ENCODE measurements at places on chromosomes 3 and 15.

DNA sequence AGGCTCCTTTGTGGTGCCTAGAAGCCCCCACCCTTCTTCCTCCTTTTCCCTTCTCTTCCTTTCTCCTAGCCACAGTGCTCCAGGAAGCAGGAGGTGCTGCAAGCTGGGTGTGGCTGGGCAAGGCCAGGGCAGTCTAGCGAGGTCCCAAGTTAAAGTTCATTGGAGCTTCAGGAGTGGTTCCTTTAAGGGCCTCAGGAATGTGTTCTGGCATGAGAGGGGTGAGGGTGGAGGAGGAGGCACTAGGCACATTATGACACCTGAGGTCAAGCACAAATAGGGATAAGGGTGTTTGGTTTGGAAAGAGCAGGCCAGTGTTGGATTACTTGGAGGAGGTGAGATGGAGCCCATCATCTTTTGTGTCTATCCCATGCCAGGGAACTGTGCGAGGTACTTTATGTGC lies 258.7 kb downstream of the TLE3 start:
- DNase-seq: no peak

GRCh38 chr3:99709686-99710085 lies 71.3 kb downstream of the COL8A1 start:
- no peak for DNase-seq

DNA sequence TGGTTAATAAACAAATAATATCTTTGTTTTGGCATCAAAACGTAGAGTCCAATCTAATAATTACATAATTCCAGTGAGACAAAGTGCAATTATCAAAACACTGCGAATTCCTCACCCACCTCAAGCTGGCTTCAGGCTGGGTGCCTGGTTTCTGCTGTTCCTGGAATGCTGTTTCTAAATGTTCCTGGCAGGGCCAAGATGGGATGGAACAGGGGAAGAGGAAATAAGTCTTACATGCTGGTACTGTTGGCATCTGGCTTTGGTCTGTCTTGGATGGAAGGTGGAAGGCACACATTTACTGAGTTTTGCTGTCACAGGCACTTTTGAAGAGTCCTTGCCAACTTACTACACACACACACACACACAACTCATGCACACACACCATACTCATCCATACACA lies 101.9 kb upstream of the SLCO3A1 start:
- no peak for DNase-seq

GRCh38 chr15:45101749-45102148 lies 12.2 kb downstream of the DUOX2 start:
- no peak for DNase-seq
